ENCODE measurements at places on chromosomes 5 and 9.

DNA sequence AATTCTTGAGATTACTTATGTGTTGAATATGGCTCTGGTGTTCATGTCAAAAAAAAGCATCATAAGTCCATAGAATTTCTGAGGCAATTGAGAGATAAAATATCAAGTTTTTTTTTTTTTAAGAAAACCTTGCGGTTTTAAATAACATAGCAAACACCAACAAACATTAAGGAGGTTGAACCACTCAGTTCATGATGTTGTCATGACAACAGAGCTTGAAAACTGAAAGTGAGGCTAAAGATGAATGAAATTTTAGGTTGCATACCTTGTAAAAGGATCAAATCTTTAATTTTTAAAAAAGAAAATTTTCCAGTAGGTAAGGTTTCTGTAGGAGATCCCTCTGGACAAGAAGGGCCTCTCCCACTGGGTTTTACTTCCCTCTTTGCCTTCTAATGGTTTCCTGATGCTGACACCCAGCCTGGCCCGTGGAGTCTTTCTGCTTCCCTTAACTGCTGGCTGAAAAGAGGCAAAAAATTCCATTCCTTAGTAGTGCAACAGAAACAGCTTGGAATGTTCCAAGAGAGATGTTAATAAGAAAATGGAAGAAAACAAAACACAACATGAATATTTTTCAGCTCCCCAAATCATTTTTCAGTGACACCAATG is 60.0 kb upstream of the FER start:
- no peak for DNase-seq

DNA sequence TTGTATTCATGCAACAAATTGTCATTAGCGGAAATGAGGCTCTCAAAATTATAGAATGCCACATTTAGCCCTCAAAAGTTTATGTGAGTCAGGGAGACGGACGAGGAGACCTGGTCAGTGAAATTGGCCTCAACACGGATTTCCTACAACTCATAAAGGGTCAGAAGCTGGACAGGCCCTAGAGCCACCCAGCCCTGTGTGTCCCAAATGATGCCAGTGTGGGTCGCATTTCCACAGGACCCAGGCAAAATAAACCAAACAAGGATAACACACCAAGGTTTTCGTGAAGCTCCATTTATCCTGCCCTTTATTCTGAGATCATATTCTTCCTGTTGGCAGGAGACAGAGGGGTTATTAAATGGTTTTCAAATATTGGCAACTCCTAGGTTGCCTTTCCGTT is 72.0 kb upstream of the COL5A1 start:
- no peak for DNase-seq

GRCh38 chr9:102047549-102047948 is 309.1 kb upstream of the GRIN3A start:
- no peak for DNase-seq

GRCh38 chr5:155594270-155594669 is 580.7 kb downstream of the KIF4B start:
- no peak for DNase-seq

DNA sequence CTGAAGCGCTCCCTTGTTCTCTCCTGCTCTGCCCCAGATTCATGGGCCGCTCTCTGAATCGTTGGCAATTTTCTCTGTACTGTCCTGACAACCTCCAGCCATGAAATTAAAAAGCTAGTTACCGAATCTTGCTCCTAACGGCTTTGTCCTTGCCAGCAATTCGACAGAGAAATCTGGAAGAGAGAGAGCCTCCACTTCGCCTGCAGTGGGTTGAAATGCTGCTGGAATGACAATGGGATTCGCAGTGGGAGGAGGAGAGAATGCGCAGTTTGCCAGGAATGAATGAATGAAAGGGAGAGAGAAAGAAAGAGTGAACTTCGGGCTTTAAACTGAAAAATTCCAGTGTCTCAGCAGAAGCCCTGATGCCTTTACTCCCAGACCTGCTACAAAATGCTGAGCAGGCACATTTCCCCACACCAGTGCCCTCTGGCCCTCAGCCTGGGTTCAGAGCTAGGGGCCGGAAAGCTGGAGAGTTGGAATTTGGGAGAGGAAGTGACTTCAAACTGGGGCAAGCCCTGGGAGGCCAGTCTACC is 11.5 kb upstream of the BOD1 start:
- no peak for DNase-seq

DNA sequence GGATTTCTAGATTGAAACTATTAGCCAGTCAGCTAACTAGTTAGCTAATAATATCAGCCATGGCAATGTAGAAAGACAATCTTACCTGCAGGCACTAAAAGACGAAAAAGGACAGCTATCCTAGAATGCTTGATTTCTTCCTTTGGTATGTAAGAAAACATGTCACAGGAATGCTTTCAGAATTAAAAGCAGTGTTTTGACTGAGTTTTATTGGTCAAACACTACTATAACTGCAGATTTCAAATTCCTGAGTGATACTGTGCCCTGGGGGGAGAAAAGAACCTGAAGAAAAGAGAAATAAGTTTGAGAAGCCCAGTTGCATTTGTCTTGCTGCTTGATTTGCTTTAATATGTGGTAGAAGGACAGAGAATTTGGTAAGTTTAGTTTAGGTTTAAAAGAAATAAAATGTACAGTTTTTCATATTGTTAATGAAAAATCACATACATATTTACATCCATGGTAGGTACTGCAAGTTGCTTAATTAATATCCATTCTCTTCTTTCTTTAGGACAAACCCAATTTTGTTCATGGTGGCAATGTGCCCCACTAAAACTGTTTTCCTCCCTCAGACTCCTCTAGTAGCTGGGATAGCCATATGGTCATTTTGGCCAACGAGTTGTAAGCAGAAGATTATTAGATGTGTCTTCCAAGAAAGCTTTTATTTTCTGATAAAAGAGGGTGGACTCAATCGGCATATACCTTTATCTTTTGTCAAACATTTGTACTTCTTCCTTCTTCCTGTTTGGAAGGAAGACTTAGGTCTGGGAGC is 4.3 kb upstream of the FAM169A start:
- DNase-seq, result no peak

GRCh38 chr5:145848854-145849253 is 13.7 kb upstream of the PRELID2 start:
- DNase-seq, result no peak

DNA sequence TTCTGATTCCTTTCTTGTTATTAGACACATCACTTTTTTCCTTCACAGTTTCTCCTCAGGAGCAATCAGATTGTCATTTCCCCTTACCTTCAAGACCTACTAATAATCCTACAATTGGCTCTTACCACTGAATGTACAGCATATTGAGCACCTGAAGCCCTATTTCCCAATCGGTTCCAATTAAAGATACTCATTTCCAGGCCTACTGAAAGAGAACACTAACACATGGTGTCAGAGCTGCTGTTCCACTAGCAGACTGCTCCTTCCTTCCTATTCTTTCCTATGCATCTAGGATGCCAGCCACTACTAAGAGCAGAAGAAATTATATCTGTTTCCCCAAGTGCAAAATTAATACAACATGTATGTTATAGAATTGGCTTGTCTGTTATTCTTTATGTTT is 34.6 kb downstream of the SKIC3 start:
- DNase-seq, result no peak

DNA sequence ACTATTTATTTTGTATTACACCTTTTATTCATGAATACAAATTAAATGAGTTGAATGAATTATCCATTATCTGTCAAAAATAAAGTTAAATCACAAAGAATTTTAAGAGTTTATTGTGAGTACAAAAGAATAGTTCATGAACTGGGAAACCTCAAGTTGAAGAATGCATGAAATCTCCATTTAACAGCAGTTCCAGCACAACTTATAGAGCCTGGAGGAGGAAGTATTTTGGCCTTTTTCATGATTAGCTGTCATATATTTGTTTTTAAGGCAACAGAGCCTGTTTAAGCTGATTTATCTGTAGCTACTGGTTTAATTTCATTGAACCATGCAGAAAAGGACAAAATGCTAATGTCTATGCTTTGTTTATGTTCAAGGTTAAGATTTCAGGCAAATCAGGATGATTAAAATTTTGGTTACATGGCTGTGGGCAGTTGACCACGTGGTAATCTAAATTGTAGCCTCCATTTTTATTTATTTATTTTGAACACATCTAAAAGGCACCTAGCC is 12.2 kb downstream of the SPINK1 start:
- no peak for DNase-seq

DNA sequence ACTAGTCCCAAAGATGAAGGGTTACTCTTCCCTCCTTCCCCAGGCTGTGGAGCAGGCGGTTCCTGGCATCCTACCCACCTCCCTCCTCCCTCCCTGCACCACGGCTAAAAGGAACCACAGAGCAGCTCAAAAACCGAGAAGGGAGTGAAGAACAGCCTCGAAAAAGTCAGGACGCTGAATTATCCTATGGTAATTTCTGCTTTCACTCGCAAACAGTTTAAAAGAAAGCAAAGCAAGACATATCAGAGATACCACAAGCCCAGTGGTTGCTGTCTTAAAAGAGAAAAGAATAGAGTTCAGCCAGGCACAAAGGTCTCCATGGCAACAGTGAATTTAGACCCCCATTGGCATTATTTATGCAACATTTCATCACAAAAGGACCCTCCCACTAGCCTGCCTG is 315.4 kb downstream of the CTNND2 start:
- no peak for DNase-seq

- no peak for DNase-seq
Observed at GRCh38 chr9:109520475-109521132, 22.5 kb upstream of the PTPN3 start.

DNA sequence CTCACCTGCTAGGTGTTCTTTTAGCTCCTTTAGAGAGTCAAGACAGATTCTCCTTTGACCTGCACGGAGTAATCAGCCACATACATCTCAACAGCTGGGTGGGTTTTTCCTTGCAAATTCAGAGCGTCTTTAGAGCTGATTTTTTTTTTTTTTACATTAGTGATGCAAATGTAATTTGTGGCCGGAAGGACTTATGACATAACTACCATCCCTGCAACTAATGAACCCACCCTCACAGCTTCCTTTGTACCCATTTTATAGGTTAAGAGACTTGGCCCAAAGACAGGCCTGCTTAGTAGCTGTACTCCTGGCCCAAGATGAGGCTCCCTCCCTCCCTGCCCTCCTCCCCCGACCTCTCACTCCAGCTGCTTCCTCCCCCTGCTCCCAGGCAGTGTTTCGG is 69.9 kb upstream of the NIPAL4 start:
- DNase-seq, result no peak

- DNase-seq, result no peak
Observed at GRCh38 chr5:123180178-123180577, 91.1 kb downstream of the PRDM6 start.

DNA sequence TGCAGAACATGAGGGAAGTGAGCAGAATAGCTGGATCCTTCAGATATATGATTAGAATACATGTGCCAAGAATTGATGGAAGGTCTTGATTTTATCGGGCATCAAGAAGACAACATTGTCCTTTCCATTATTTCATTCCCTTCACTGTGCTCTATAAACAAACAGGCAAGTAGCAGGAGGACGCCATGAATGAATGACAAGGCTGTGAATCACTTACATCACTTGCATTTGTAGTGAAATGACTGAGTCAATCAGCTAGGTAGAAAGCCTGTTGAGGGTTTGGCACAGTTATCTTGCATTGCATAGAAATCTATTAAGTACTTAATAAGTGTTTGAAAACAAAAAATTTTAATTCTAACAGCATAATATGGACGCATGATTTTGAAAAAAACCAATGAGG is 548.8 kb upstream of the IZUMO3 start:
- DNase-seq, result no peak

- no peak for DNase-seq
Observed at GRCh38 chr5:138929571-138929955, 54.4 kb upstream of the LRRTM2 start.

GRCh38 chr5:105952875-105953274 is 1717.9 kb downstream of the EFNA5 start:
- DNase-seq, result no peak

GRCh38 chr5:123142206-123142915 is 53.3 kb downstream of the PRDM6 start:
- no peak for DNase-seq

- DNase-seq, result peak; percentile 60
Observed at GRCh38 chr5:82165740-82166530, 112.2 kb downstream of the RPS23 start.

DNA sequence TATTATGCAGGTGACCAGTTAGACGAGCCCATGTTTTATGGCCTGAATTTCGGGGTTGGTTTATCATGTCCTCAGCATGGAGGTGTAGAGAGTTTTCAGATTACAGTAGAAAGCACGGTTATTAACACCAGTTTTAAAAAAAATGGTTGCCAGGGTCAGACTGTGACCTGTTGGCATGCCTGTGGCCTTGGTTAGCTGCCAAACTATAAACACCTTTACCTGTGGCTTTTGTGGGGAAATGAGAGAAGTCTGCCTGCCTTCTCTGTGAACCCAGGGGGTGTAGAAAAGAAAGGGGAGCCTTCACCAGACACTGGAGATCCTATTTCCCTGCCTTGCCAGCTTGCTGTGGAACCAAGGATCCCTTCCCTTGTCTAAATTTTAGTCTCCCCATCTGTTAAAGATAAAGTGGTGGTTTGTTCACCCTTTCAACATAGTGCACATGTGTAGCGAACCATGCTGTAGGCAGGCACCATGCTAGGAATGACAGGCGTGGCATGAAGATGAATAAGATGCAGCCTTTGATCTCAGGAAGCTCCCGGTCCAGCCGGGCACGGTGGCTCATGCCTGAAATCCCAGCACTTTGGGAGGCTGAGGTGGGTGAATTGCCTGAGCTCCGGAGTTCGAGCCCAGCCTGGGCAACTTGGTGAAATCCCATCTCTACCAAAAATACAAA is 6.1 kb upstream of the PHF19 start:
- no peak for DNase-seq

GRCh38 chr5:95027151-95027721 is 257.7 kb downstream of the MCTP1 start:
- no peak for DNase-seq

DNA sequence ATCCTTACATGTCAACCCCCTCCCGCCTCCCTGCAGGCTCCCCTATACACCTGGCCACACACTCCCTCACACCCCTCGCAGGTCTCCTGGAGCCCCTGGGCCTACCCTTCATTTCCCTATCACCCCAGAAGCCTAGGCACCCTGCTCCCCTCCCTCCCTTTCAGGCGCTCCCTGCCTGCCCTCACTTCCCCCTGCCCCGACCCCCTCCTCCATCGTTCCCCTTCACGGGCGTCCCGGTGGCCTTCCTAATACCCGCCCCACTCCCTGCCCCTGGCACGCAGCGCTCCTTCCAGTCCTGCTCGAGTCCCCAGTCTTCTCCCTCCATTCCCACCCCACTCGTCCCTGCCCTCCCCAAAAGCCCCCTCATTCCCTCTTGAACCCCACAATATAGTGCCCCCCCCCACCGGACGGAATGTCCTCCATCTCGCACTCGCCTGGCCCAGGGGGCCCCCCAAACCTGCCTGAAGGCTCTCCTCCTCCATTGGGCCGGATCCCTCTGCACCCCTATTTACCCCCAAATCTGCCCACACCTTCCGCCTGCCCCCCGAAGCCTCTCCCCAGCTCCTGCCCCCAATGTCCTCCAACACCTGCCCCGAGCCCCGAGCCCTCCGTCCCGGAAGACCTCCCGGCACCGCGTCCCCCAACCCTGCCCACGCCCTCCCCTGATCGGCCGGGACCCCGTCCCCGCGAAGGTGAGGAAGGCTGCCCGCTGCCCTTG is 746 bp downstream of the STRBP start:
- no peak for DNase-seq

DNA sequence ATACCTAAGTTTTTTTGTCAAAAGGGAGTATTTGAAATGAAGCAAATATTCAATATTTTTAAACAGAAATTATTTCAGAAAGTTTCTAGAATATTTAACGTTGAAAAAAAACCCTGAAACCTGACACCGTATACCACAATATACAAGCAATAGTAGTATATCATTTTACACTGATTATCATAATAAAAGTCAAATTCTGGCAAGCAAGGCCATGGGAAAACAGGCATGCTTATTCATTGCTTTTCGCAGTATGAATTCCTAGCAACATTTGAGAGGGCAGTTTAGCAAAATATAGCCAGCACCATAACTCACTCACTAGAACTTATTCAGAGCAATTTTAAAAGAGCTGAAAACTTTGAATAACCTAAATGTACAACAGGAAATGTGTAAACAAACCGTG is 46.1 kb downstream of the ERAP1 start:
- no peak for DNase-seq

Data from right renal pelvis (tissue), 4 donors.